ENCODE measurements at places on chromosomes 13 and 19.

- DNase-seq = no peak
Observed at GRCh38 chr19:41376241-41376997, at the start of gene TMEM91. TMEM91 (plus strand) TSS chr19:41376533; CDS start chr19:41378310, 1,777 bp downstream.

DNA sequence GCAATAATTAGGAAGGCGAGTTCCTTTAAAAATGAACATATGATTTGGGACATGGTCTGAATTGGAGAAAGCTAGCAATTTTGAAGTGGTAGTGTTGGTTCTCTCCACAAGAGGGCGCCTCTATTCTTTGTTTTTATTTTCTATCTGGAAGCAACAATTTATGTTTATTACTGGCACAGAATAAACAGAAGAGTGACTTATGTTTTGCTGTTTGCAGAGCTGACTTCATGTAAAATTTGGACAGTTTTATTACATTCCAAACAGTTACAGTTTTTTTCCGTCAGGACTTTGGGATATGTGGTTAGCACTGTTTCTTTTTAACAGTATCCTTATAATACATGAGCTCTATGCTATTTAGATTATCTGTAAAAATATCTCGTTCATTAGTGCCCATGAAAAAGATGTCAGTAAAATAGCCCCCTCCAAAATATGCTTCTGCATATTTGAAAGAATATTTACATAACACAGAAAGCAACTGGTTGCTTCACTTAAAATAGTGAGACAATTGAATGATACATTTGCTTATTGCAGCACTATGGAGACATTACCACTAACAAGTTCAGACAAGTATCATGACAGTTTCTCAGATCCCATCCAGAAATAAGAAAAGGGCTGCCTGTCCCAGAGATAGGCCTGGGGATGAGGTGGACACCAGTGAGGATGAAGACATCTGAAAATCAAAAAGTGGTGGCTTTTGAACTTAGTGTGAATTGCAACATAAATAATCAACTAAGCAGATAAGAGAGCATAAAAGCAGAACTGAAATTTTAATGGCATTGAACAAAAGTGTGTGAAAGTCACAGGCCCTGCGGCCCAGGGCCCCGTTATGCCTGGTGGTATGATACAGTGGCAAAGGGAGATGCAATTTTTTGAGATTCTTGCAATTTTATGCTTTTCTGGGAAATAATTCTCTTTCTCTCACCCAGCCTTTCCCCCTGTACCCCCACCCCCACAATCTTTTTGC, 32.3 kb upstream of the FGF9 start:
- peak; percentile 42 for DNase-seq

DNA sequence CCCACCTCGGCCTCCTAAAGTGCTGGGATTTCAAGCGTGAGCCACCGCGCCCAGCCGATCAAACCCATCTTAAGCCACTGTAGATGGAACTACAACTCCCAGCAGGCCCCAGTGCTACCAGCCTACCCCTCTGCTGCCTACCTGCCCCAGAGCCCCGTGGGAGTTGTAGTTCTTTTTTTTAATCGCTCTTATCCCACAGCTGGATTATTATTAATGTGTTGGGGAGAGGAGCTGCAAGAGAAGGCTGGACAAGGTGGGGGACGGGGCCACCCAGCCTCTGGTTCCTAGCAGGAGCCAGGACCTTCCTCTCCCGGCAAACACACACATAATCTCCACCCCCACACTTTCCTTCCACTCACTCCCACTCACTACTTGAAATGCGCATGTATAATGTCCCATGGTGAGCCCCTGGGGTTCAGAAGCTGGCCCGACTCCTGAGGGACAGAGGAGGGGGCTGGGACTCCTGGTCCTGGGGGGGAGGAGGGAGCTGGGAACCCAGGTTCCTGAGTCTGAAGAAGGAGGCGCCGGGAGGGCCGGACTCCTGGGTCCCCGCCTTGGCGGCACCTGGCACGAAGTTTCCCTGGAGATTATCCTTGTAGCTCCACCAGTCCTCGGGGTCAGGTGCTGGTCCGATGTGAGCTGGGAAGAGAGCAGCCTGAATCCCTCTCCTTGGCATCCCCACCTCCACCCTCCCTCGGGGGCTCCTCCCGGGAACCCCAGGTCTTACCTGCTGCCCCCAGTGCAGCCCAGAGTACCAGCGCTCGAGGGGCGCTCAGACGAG, 958 bp downstream of the CA11 start:
- DNase-seq = peak; percentile 91

DNA sequence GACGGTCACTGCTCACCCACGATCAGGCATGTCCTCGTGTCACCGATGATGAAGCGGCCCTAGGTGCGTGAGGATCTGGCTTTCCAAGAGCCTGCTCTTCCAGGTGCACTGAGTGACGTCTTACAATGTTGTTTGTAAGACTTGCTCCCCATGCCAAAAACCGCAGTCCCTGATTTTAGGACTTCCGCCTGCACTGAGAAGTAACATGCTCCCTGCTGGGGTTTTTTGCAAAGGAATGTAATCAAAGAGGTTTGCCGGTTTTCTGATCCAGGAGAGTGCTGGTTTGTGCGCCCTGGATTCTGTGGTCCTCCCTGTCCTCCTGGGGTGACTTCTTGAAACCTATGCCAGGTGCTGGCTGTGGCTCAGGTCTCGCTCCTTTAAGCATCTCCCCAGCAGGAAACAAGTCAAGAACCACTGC, 38.8 kb downstream of the MYO9B start:
- DNase-seq = no peak

DNA sequence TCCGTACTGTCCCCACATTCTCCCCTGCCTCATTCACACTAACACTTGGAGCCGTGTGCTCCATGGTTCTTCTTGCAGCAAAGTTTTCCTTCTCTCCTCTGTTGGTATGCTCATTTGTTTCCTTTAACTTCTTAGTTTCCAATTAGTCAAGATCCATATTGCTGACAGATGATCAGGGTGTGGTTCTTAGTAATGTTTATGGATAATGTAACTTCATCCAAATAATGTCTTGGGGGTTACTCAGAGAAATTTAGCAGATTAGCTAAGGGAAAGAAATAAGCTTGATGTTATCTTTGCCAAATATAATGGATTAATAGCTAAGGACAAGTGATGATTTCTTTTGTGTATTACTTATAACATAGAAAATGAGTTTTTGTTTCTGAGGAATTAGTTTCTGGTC, 174.4 kb downstream of the NUFIP1 start:
- DNase-seq = no peak

GRCh38 chr19:56097306-56097705, 23.8 kb downstream of the ZNF787 start:
- DNase-seq = no peak

GRCh38 chr13:49253310-49253709, 5.6 kb downstream of the CDADC1 start:
- DNase-seq = no peak

DNA sequence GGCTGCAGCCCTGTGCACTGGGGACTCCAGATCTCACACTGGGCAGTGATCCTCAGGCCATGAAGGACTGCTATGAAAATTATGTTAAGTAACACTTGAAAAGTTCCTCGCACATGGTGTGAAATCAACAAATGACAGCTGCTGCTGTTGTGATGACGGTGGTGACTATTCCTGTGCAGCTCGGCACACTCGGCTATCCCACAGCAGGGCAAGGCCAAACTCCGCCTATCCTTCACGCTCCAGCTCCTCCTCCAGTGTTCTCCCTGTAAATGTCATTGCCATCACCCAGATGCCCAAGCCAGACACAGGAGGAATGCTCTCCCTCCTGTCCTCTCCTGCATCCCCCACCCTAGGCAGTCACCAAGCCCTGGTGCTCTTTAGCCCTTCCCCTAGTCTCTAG, 31.3 kb downstream of the GRIK5 start:
- peak; percentile 43 for DNase-seq

DNA sequence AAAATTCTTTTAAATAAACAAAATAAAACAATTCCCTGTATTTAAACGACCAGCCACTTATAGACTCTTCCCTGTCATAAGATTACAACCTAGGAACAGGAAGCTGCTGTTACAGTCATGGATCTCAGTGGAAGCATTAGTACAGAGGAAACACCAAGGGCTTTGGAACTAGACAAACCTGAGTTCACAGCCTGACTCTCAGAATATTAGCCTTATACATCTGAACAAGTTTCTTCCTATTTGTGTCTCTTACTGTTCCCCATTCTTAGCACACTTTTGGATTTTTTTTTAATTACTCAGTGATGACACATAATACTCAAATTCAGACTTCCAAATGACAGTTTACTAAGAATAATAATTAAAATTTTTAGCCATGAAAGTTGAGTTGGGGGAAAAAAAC, 46.1 kb downstream of the ZDHHC20 start:
- DNase-seq = no peak

DNA sequence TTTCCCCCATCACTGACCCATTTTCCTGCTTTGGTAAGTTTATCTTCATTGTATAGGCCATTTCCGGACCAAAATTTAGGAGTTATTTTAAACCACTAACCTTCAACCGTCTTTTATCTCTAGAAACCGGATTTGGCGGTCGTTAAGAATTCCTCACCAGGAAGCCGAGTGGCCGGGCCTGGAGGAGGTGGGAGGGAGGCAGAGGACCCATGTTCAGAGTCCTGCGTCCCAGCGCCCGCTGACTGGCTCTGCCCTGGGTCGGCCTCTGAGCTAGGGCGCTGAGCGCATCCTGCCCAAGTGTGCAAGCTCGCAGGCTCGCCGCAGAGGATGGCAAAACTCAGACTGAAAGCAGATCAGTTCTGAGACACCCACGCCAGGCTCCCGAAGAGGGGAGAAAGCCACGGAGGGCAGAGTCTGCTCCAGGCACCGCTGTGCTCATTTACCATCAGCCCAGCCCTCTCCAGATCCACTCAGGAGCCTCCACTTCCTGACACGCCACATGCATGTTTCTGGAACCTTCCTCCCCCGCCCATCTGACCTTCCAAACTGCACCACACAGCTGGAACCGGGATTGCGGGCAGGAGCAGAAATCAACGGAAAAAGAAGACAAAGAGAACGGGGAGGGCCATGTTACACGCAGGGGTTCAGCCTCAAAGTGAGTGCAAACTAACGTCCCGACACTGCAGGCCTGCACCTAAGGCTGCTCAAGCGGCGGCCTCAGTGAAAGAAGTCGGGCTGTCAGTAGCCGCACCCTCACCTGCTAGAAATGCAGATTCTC, 8.3 kb downstream of the COL4A1 start:
- DNase-seq = no peak

GRCh38 chr19:19541616-19542015, 3.6 kb downstream of the CILP2 start:
- no peak for DNase-seq

GRCh38 chr13:71493189-71493588, 373.8 kb downstream of the DACH1 start:
- DNase-seq = no peak

DNA sequence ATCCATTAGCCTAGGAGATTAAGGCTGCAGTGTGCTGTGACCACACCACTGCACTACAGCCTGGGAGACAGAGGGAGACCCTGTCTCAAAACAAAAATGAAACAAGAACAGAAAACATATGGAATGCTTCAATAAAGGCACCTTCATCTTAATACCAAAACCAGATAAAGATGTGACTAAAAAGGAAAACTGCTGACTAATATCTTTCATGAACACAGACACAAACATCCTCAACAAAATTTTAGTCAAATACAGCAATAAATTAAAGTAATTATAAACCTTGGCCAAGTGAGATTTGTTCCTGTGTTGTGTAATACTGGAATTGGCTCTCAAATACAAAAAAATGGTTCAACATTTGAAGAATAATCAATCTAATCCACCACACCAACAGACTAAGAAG, 103.5 kb downstream of the PRR20E start:
- DNase-seq = no peak

GRCh38 chr13:21045100-21045499, 16.3 kb downstream of the LATS2 start:
- DNase-seq = no peak

- DNase-seq = no peak
Observed at GRCh38 chr13:110479215-110479545, 82.3 kb downstream of the RAB20 start.

- no peak for DNase-seq
Observed at GRCh38 chr19:5953030-5953589, 24.8 kb downstream of the RANBP3 start.

DNA sequence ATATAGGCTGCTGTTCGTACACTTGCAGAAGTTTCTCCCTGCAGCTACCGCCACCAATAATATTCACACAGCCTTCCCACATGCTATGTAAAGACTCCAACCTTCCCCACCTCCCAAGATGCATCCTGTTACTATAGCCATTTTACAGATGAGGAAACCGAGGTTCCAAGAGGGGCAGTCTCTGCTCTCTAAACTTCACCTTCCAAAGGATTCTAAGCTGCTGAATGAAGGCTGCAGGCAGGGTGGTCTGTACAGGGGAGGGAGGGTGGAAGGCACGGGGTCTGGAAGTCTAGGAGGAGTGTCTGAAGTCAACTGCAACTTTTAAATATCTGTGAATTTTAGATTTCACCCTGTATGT, 1.9 kb upstream of the NFIC start:
- DNase-seq = no peak

DNA sequence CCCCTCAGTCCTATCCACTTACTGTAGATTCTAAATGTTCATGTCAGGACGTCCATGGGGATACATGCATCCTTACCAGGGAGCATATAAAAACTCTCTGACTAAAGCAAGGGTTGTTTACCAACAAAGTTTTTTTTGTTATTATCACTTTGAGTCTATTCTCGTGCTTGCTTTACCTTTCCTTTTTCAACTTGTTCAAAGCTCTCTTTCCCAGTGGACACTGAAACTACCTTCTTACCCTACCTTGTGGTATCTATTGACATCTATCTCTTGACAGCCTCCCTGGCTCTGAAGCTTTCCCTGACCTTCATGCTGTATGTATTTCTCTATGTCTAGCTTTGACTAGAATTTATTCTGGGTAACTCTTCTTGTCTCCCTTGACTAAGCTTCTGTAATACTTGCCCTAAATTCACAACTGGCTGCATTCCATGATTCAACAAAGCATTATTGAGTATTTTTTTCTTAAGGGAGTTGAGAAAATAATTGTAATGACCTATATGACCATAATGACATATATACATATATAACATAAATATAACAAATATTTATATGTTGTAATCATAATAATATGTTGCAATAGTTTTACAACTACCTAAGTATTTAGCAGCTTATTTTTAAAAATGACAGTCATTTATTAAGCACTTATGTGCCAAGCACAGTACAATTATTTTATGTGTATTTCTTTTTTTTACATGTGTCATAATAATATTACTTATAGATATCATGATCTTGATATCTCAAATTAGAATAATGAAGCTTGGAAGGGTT, 403.4 kb upstream of the SPRY2 start:
- no peak for DNase-seq

GRCh38 chr19:7242601-7243258, 51.5 kb downstream of the INSR start:
- no peak for DNase-seq

- DNase-seq = no peak
Observed at GRCh38 chr13:113121183-113121927, 1.2 kb upstream of the F10 start.

GRCh38 chr13:46288570-46289259, 77.0 kb downstream of the LRRC63 start:
- peak; percentile 17 for DNase-seq

GRCh38 chr13:60583196-60583888, 186.3 kb downstream of the TDRD3 start:
- peak; percentile 52 for DNase-seq

- DNase-seq = no peak
Observed at GRCh38 chr19:35944556-35944955, 8.4 kb downstream of the LRFN3 start.

GRCh38 chr13:76609643-76610042, 276.6 kb downstream of the KCTD12 start:
- DNase-seq = no peak

GRCh38 chr13:42221121-42221765, 50.7 kb upstream of the AKAP11 start:
- DNase-seq = no peak

All from muscle of back (tissue), 13 donors.